COLO829 (cell line): ENCODE measurements at places on chromosomes 7 and 10.

DNA sequence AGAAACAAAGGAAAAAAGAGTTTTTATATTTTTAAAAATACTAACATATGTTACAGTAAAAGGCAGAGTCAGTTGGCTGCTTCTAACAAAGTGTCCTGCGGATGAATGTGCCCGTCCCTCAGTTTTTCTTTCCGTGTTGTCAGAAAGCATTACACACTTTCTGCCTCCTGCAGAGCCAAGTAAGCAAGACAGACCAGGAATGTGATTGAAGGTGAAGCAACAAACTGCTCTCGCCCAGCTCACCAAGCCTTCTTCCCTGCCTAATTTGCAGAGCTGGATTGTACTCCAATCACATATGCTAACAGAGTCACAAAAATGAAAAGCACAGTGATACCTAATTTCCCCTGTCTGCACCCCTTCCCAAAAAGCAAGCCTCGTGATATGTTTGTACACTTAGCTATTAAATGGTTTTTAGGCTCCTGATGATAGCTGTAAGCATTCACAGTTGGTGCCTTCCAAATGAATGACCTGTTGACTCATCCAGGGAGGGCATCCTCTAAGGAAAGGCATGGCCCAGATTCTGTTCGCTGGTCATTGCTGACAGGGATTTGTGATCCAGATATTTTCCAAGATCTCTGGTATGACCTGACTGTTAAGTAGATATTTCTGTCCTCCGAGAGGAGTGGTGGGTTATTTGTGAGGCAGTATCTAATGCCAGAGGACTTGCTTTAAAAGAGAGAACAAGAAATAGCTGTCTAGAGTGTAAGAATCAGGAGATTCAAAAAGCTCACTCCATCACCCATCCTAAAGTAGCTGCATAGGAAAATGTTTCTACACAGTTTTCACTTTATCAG lies 187.3 kb upstream of the PLXDC2 start:
- no peak for DNase-seq

GRCh38 chr7:40402661-40403060 lies 267.9 kb downstream of the SUGCT start:
- DNase-seq = no peak

DNA sequence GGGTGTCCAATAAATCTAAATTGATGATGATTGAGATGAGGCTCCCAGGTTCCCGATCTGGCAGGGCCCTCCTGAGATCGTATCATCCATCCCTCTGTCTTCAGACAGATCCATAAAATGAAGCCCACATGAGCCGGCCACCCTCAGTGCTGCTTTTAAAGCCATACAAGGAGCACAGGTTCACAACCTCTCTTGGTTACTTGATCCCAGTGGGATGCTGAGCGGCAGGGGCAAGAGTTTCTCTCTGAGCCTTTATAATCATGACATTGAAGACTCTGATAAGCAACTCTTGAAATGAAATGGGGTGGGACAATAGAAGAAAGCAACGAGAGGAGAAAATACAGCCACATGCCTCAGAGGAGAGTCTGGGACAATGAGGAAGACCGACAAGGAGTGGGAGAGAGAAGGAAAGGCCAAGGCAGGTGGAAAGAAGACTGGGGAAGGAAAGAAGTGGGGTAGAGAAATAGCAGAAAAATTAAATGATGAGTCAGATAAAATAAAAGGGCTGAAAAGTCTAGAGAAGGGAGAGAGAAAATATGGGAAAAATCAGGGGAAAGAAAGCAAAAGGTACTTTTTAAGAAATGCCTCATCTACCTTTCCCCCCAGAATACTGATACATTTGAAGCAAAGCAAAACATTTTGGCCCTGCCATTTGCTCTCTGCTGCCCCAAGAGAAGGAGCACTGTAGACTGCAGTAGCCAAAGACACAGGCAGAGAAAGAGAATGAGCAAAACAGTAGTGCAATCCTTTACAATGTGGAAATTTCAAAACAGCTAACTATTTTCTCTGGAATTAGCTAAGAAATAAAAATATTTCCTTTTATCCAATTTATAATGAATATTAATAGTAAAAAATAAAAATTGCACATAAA lies 14.6 kb downstream of the GBX1 start:
- DNase-seq = no peak

DNA sequence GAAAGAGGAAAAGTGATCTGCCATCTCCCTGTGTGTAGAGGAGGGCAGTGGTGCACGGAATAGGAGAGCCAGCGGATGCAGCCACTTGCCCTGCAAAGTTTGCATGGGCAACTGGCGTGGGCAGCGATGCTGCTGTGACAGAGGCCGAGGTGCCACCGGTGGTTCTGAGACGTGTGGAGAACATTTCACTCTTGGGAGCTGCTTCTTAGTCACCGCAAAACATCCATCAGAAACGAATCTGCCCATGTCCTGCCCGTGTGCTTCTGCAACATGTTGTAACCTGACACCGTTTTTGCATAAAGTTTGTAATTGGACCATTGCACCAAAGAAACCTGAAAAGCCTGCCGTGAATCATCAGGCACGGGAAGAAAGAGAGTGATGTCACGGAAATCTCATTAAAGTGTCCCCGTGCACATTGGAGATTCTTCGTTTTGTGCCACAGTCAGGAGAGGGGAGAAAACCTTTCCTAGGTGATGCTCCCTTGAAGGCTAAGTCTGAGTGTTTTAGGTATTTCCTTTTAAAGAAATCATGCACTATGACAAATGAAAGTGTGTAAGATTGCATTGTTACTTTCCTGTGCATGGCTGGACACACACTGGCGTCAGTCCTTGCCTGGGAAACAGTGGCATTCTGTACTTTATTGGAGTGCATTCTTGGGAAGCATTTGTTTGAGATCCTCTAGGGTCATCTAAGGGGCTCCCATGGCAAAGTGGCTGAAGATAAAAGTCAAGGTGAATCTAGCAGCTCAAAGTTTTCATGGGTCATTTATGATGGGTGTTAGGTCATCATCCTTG lies 302.6 kb downstream of the KLF6 start:
- DNase-seq = peak; percentile 63

DNA sequence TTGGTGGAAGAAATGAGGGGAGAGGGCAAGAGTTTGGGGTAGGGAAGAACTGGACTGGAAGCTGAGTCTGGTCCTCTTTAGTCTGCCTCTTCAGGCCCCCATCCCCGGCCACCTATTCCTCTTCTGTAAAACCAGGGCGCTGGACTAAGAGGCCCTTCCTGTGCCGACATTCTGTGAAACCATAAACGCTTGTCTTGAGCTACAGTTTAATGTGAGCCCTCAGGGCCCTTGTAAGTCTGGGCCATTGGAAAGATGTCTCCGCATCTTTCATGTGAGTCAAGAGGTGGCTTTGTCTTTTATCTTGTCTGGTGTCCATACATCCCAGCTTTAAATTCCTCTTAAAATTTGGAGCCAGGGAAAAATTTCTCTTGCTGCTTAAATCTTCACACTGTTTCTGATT lies 90.6 kb downstream of the PLCE1 start:
- DNase-seq = no peak

- DNase-seq = no peak
These were observed 43.5 kb downstream of the NUP205 start for GRCh38 chr7:135601182-135601581.

DNA sequence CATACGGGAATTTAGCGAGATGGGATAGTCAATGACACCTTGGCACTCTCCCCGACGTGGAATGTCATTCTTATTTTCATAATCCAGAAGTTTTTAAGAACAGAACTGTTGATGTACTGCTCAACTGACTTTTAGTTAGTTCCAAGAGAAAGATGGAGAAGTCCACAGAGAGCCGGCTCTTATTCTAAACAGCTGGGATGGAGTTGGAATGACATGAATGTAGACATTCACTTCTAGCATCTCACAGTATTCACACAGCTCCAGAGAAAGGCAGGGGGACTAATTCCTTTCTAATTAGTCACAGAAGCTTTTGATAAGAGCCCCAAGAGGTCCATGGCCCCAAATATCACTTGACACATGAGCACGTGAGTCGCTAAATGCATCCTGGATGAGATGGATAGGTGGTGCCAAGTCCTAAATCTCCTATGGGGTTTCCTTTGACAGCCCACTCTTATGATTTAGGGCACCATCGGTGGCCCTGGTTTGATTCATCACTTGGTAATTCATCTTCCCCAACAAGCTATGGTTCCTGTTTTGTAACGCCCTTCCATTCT lies 420.3 kb upstream of the AUTS2 start:
- no peak for DNase-seq

GRCh38 chr7:37215290-37215923 lies 233.3 kb downstream of the ELMO1 start:
- no peak for DNase-seq

GRCh38 chr7:44065431-44066110 lies at the start of gene PGAM2:
Gene PGAM2 (minus strand): TSS chr7:44065567. CDS start chr7:44065529, 38 bp downstream.
- DNase-seq = no peak

- no peak for DNase-seq
These were observed 119.1 kb downstream of the NRBF2 start for GRCh38 chr10:63252095-63252762.

DNA sequence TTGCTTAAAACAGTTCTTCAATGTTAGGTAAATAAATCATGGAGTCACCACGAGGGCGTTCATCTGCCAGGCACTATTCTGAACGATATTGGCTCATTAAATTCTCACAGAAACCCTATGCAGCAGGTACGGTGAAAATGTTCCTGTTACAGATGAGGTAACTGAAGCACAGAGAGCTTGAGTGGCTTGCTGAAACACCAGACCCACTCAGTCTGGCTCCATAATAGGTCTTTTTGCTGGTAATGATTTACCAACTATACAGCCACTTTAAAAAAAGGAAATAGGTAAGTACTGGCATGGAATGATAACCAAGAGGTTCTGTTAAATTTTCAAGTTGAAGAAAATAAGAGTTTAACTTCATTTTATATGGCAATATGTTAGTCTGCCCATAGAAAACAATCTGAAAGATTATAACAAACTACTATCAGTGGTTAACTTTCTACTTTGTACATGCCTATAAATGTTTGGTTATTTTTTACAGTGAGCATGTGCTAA lies 1.3 kb upstream of the TM9SF3 start:
- no peak for DNase-seq

GRCh38 chr10:76973091-76974016 lies 664.3 kb downstream of the KCNMA1 start:
- no peak for DNase-seq

DNA sequence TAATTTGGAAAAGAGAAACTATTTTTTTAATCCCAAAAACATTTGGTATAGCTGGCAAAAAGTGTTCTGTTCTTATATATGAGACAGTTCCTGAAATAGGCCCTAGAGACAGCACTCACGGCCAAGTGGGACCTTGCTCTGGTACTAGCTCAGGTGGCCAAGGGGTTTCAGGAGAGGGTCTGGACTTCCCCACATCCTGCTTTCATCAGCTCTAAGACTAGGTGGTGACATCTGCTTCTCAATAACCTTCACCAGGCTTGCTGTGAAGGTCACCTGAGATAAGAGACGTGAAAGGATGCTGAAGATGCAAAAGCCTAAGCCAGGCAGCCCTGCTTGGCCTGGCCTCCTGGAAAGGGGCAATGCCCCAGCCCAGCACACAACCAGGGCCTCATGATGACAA lies 40.6 kb downstream of the RBM28 start:
- DNase-seq = no peak
